Inflammatory macrophage treated with lipopolysaccharide for 4 hours (primary cell): ENCODE measurements at places on chromosomes 13 and 19.

DNA sequence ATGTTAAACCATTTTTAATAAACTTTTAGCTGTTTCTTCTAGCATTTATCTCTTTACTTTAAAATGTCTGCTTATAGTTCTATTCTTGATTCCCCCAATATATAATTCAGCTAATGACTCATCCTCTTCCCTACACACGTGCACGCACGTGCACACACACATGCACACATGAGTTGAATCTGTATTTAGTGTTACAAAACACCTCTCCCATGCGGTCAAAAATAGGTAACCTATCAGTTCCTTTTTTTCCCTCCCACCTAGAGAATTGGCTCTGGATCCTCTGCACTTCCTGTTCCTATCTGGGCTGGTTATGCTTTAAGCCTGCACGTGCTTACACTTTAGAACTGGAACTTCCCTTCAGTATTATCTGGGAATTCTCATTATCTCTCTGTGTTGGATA lies 144.1 kb downstream of the PAN3 start:
- DNase-seq: peak; percentile 18

DNA sequence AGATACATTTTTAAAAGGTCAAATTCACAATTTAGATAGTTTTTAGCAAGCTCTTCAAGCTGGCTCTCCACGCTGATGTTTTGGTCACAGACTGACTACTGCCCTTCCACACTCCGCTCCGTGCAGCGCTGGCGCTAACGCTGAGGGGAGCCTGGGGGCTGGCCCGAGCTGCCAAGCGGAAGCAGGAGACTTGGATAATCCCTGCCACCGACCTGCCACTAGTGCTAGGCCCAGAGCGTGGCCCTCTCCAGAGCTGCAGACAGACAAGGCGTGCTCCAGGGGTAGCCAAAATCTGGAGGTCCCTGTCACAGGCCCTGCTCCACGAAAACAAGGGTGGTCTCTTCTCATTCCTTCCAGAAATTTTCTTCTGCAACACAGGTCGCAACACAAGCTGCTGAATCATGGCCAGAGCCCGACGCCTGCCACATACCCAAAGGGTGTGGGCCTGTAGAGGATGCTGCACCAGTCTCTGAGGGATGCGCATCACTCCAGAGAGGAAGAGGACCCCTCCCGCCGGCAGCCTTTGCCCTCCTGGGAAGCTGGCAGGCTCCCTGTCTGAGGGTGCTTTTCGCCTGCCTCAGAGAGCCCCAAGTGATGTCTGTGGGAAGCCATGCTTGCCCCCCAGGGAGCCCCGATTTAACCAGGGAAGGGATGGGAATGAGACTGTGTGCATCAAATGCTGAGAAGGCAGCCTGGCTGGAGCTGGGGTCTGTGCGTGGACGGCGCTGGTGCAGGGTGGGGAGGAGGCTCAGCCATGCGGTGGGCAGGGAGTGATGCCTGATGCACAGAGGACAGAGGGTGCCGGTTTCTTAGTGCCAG lies 21.6 kb downstream of the CAPS start:
- DNase-seq: no peak

GRCh38 chr19:18425515-18426415 lies 6.6 kb downstream of the SSBP4 start:
- no peak for DNase-seq

- no peak for DNase-seq
Measured at GRCh38 chr13:29937841-29938240, 87.4 kb upstream of the UBL3 start.

DNA sequence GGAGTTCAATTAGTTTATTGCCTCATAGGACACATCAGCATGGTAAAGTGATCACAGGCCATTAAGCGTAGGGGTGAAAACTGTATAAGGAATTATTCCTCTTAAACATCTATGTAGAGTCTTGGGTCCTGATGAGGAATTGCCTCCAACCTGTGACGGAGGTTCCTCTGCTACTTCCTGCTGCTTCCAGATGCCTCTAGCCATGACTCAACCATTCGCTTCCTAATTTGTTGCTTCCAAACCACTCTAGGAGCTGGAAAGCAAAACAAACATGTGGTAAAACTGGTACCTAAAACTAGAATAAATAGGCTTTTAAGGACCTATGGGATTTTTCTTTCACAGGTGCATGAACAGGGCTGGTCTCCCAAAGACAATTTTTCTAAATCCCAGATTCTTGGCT lies 253.8 kb downstream of the KLF12 start:
- DNase-seq: no peak

DNA sequence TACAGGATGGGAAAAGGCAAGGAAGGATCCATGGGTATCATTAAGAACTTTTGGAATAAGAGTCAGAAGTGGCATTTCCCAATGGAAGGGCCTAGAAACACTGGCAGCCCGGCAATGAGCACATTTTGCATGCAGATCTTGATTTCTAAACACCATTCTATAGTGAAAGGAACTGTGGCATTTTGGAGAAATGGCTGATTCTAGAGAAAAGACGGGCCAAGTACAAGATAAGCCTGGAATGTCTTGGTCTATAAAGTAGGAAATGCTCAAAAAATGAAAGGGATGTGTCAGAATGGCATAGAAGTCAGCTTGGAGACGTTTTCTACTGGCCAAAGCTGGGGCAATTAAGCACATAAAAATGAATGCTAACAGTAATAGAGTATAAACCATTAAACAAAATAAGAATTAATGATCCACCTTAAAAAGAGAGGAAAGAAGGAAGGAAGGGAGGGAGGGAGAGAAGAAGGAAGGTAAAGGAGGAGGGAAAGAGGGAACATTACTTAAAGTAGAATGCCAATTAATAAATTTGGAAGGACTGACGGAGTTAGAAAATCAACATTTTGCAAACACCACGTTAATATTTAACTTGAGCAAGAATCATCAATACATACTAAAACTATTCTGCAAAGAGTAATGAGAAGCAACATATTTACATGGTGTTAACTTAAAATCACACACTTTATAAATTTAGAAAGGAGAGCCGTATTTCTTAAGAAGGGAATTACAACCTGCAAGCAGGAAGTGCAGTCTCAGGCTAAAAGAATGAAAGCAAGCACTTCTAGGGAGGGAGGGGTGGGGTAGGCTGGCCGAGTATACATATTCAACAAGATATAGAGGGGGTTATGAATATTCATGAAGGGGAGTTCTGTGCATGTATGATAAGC lies 78.9 kb downstream of the ANKRD10 start:
- no peak for DNase-seq
